Fibroblast of the aortic adventitia (primary cell): ENCODE measurements at places on chromosomes 2 and 18. TPM values are rescaled to one million over a fixed set of nuclear protein-coding genes. Genes with fewer than 3 reads are reported as not detected.

The OXER1 gene
- total RNA-seq, result 0.27 TPM in 1 of 2 replicates, not detected in the other

- no peak for DNase-seq
Measured at GRCh38 chr2:239277401-239278085, 123.3 kb downstream of the HDAC4 start.

DNA sequence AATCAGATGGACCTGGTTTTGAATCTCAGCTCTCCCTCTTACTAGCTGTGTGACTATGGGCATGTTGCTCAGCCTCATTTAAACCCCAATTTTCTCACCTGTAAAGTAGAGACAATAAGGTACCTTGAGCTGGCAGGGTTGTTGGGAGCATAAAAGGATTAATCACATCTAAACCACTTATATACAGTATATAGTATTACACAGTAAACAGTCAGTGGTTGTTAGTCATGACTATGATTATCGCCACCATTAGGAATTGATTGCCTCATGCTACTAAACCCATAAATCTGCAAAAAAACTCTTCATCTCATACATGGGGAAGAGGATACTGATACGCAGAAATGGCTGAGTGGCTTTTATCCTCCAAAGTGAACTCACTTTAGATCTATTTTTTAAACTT, 65.8 kb downstream of the INO80D start:
- DNase-seq, result no peak

GRCh38 chr2:8855010-8855409, 17.6 kb upstream of the KIDINS220 start:
- DNase-seq, result no peak

DNA sequence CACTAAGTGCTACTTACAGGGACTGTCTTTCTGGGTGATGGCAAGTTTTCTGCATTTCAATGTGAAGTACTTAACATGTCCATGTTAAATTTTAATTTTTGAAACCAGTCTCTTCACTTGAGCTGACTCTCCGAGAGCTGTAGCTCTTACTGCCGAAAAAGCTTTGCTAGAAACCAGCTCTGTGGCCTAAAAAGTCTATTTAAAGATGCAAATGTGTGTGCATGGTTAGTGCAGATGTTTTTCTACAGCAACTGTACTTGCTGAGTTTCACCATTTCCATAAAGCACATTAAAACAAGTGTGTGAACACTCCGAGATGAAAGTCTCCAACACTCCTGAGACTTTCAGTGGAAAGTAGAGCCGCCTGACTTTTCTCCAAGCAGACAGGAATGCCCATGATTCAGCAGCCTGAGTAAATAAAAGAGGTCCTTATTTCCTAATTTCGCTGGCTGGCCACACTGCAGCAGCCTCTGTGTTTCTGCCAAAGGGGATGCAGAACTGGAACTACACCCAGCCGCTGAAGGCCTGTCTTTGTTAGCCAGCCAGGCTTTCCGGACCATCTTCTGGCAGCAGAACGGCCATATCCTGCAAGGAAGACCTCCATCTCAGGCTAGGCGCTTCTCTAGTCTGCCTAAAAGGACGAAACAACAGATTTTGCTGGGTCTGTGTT, 121.2 kb downstream of the ZNF521 start:
- DNase-seq, result peak; percentile 95

DNA sequence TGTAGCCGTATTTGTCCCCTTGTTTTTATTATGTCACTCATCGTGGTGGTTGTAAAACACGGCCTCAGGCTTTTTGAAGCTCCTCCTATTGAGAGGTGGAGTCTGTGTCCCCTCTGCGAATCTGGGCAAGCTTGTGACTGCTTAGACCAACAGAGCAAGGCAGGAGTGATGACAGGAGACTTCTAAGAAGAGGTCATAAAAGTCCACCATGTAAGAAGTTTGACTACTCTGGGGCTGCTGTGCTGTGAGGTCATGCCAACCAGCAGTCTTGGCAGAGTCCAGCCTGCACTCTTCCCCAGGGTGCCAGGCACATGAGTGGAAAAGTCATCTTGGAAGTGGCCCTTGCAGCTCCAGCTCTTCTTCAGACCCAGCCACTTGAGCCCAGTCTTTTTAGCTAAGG, 83.8 kb upstream of the SPTBN1 start:
- no peak for DNase-seq

GRCh38 chr2:20509770-20510490, 63.1 kb downstream of the RHOB start:
- peak; percentile 44 for DNase-seq

The EN1 gene
- total RNA-seq, result 0.63 and 0.90 TPM in 2 replicates

- no peak for DNase-seq
Measured at GRCh38 chr18:74868461-74868860, 270.8 kb downstream of the ZNF407 start.

DNA sequence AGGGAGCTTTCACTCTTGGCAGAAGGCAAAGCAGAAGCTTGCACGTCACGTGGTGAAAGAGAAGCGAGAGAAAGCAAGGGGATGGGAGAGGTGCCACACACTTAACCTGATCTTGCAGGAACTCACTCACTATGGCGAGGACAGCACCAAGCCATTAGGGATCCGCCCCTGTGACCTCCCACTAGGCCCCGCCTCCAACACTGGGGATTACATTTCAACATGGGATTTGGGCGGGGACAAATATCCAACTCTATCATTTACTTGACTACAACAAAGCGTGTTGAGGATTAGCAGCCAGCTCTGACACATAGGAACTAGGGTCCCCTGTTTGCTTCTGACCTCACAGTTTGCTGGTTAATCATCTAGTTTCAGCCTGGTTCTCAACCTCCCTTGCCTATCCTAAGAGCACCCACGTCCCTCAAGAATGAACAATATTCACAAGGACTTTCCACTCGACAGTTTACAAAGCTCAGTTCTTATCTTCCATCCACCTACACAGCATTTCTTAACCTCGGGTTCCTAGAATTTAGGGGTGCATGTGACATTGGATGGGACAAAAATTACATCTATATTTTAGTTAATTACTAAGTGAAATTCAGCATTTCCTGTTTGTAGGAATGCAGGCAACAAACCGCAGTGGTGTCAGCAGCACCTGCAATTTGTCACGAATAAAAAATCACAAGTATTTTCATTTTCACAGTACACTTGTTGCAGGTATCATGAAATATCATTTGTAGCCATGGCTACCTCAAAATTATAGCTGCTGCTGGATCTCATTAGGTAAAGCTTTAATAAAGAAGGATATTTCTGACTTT, 36.0 kb downstream of the LBH start:
- no peak for DNase-seq

GRCh38 chr2:6973895-6974545, 56.8 kb downstream of the RNF144A start:
- no peak for DNase-seq

- DNase-seq, result peak; percentile 53
Measured at GRCh38 chr2:232444409-232445148, 11.4 kb upstream of the ALPI start.

DNA sequence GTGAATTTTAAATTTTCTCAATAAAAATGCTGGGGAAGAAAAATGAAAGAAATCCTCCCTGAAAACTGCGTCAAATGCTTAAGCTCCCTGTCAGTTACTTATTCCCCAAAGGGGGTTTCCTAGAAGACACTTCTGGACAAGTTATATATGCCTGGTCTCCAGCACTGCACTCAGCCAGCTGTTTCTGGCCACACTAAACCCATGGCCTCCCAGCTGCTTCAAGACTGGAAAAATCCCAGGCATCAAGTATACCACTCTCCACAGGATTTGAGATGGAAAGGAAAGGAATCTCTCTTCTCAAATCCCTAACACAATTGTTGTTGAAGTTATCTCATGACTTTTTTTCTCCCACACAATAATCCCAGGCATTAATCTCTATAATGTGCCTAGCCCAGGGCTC, 245.7 kb downstream of the NBAS start:
- DNase-seq, result no peak

The LRATD1 gene
- 0.08 and 0.36 TPM in 2 replicates for total RNA-seq
